ENCODE measurements at places on chromosomes 16 and 17. TPM values are rescaled to one million over a fixed set of nuclear protein-coding genes. Genes with fewer than 3 reads are reported as not detected.
A peak's percentile ranks its signal among the peaks of the same experiment; 100 is the strongest.

The KCNJ18 gene
- not detected for total RNA-seq

The PLLP gene
- total RNA-seq = not detected

The ABI3 gene
- 36.1 TPM for total RNA-seq

The CACNA1G gene
- 0.11 TPM for total RNA-seq

The KRT12 gene
- not detected for total RNA-seq

The ZG16 gene
- total RNA-seq = not detected

The TBC1D26 gene
- not detected for total RNA-seq

The RPS2 gene
- total RNA-seq = 4,570 TPM

DNA sequence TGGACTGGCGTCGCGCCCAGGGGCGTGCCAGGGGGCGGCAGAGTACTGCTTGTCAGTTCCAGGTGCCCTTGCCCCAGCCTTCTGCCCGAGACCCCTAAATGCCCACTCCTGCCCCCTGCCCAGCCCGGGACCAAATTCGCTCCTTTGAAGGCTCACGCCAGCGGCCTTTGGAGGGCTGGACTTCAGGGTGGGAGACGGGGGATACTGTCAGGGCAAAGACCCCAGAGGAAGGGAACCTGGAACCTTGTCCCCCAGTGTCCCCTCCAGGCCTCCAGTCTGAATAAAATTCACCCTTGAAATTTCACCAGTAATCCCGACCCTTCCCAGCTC lies 737 bp downstream of the OTOP3 start:
- ATAC-seq = no peak

DNA sequence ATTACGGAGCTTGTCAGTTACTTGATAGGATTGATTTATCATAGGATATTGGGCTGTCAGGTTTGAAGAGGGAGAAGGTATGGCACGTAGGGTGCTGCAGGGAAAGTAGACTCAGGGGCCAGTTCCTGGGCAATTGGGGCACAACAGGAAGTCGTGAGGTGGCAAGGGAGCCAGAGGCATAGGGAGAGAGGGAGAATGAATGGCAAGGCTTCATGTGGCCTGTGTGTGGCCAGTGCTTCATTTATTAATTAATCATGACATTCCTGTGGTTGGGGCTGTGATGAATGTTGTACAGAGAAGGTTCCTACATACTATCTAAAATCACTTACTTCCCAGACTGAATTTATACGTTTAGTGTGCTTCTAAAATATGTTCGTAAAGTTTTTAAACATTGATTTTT lies 19.3 kb downstream of the MFSD11 start:
- no peak for ATAC-seq

DNA sequence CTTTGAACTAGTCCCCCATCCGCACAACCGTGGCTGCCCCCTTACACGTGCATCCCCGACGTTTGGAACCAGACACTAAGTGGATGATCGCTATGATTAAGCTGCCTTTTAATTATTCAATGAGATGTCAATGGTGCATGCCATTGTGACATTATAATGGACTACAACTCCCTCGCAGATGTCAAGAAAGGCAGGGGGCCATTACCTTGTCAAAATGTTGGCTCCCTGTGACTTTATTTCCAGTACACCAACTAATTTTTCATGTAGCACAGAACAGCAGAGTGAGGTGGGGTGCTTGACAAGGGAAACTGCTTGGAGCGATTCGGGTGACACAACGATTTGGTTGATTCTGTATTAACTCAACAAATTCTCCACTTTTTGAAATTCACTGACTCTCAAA lies 26.5 kb downstream of the ASIC2 start:
- ATAC-seq = no peak

DNA sequence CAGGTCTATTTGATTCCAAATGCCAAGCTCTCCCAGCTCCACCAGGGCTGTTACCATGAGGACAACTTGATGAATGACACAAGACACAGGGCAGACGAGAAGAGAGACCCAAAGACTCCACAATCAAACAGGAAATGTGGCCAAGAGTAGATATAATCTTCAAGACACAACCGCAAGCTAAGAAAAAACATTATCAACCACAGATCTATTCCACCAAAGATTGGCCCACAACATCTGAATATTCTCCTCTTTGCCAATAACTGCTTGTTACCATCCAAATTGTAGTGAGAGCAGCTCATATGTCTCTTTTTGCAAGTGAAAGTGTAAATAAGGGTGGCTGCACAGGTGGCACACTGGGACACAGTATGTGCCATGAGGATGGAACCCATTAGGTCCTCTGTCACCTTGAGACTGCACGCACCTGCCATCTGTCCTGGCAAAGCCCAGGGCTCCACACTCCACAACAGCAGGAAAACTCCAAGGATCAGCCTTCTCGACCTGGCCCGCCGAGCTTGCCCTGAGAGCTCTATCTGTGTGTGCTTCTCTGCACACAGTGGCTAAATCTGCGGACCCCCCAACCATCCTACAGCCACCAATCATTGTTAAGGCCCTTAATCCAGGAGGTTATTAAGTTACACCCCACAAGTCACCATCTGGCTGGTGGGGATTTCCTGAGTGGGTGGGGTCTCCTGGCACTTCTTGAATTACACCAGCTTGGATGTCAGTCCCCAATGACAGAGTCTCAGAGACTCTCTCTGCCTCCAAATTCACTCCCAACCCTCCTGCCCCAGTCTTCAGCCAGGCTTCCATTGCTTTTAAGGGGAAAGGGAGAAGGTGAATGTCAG lies 50.5 kb downstream of the DYNLRB2 start:
- peak; percentile 81 for ATAC-seq

DNA sequence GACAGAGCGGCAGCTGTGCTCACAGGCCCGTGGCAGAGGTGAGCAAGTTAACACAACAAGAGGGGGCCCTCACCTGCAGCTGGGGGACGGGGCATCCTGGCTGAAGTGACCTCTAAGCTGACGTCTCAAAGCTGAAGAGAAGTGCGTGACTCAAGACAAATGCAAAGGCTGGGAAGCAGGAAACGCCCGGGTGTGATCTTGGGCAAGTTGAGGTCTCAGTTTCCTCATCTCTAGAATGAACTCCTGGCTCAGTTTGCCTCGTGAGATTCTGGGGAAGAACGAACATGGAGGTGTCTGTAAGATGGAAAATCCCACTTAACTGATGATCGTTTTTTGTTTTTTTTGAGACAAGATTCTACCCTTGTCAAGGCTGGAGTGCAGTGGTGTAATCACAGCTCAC lies 40.1 kb upstream of the C1QL1 start:
- ATAC-seq = no peak

DNA sequence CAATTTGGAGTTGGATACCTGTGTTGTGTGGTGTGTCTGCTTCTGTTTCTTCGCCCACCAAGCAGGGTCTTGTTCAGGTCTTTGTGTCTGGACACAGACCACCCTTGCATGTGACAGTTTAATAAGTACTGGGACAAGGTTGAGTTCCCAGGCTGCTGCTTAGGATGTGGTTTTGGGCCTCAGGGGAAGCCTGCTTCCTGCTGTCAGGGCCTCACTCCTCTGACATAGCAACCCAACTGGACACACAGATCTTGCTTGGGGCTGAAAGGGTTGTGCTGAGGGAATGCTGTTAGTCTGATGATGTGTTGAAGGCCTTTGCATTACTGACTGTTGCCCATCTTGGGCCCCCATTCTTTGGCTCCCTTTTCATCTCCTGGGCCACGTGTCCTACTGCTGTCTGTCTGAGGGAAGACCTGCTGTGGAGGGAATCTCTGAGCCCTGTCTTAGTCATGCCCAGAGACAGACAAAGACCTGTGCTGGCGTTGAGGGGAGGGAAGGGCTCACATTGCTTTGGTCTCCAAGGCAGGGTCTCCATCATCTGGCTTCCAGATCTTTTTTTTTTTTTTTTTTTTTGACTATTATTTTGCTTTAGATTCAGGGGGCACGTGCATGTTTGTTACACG lies 4.7 kb upstream of the TGFB1I1 start:
- no peak for ATAC-seq

GRCh38 chr16:872436-873242 lies 72.1 kb upstream of the GNG13 start:
- no peak for ATAC-seq

DNA sequence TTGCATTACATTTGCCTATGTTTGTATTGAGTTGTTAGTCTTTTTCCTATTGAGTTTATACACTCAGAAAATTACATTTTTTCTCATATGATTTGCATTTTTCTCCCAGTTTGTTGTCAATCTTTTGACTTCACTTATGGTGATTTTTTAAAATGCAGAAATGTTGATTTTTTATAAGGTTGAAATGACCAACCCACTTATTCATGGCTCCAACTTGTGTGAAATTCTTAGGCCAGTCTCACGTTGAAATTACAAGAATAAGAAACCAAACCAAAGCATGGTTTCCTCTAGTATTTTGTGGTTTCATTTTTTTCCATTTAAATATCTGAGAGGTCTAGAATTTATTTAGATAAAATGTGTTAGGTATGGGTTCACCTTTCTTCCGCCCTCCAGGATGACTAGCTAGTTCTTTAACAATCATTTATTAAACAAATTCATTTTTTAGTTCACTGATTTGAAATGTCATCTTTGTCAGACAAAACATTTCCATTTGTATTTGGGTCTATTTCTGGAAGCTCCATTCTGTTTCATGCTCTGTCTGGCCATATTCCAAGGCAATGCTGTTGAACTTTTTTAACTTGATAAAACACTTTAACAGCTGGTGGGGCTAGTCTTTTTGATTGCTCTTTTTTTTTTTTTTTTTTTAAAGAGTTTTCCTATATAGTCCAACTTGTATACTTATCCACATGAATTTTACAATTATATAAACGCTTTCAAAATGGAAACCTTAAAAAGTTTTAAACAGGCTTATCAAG lies 40.0 kb downstream of the FAM20A start:
- no peak for ATAC-seq

- ATAC-seq = no peak
Measured at GRCh38 chr16:48918520-48919258, 308.7 kb upstream of the N4BP1 start.

DNA sequence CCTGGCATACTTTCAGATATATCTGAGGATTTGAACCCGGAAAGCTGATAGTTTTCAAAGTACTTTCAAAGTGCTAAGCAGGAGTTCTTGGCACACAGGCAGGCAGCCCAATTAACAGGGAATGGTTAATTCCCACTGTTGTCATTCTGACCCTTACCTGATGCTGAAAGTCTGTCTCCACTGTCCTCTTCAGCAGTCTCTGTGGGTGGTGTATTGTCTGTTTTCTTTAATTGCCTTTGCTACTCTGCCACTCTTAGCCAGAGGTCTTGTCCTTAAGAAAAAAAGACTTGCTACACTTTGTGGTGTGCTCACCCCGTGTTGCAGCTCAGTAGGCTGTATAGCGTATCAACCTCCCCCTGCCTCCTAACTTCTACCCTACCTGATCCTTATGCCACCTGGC lies 63.2 kb upstream of the SLC12A3 start:
- ATAC-seq = no peak

DNA sequence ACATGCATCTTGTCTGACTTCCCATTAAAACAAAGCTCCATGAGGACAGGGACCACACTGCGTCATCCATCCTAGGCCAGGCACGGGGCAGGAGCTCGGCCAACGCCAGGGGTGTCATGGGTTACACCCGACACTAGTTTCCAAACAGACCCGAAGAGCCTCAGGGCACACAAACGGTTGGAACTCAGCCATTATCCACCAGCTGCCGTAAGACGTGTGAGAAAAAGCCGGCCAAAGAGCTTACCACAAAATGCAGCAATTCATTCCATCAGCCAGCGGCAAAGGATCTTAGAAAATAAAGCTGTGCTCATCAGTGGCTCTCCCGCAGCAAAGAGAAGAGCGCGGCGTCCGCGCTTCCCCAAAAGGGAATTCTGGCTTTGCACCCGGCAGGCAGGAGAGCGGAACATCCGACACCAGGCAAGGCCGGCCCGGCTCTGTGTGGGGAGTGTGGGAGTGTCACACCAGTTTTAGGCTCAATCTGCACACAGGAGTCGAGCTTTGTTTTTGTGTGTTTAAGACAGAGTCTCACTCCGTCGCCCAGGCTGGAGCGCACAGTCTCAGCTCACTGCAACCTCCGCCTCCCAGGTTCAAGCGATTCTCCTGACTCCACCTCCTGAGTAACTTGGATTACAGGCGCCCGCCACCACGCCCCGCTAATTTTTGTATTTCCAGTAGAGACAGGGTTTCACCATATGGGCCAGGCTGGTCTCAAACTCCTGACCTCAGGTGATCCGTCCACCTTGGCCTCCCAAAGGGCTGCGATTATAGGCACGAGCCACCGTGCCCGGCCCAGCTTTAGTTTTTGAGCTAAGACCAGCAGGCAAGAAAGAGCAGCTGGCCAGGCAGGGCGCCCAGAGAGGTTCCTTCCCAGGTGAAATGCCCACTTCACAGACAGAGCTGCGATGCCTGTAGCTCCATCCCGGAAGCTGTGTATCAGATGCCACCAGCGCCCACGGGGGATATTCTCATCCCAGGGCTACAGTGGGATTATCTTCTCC lies 1.5 kb downstream of the SLC38A8 start:
- ATAC-seq = no peak

DNA sequence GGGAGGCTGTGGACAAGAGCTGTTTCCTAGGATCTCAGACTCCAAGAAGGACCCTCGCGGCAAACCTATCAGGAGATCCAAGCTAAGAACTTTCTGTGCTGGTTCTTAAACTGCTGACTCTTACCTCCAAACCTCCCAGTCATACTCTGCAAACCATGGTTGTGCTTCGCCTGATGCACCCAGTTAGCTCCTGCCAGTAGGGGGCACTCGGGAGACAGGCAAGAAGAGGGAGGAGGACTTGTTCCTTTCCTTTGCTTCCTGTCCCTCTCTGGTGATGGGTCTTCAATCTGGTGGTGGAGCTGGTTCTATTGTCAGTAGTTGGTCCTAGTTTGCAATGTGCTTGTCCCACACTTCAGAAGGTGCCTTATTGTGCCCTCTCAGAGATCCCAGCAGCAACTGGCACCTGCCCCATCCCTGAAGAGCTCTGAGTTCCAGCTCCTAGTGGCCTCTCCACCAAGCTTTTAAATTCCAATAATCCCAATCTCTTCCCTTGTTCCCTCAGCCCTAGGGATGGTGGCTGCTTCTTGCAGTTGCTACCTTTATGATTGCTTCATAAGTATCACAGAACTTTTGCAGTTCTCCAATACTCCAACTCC lies 113.5 kb upstream of the RPL38 start:
- peak; percentile 52 for ATAC-seq

- peak; percentile 0 for ATAC-seq
Measured at GRCh38 chr17:16215965-16216316, 607 bp upstream of the NCOR1 start.

DNA sequence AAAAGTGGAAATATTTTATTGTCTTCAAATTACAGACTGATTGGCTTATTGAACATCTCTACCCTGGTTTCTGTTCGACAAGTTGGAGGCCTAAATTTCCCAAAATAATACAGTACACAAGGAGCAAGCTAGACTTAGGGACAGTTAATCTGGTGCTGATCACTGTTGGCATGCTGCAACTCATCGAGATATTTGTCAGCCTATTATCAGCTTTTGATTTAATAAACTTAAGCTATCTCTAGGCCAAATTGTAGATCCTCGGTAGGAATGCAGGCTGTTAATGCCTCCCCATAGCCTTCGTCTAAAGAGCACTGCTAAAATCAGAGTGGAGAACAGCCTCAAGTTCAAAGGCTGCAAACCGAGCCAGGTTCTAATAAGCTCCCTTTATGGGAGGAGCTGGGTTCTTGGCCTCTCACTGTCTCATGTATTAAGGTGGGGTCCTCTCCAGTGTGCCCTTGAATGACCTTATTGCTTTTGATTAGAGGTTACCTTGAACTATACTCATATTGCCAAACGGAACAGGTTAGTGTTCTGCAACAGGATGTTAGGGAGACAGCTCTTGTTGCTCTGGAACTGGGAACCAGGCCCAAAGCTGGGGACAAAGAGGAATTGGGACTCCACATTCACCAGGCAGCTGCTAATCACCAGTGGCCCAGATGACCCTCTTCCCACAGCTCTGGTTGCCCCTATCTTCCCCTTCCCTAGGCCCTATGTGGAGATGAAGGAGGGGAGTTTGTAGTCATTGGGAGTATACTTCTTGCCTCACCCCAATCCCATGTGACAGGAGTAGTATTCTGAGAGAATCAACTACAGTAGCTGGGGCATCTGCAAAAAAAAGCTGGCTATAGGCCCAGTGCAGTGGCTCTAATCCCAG lies 69.5 kb upstream of the NOL11 start:
- ATAC-seq = no peak
